Tibial artery (tissue), 4 donors: ENCODE measurements at places on chromosomes 11 and 22.

GRCh38 chr11:125496529-125496857, 428 bp upstream of the FEZ1 start:
- no peak for DNase-seq

- no peak for DNase-seq
Measured at GRCh38 chr22:37403267-37403960, 23.9 kb downstream of the ELFN2 start.

DNA sequence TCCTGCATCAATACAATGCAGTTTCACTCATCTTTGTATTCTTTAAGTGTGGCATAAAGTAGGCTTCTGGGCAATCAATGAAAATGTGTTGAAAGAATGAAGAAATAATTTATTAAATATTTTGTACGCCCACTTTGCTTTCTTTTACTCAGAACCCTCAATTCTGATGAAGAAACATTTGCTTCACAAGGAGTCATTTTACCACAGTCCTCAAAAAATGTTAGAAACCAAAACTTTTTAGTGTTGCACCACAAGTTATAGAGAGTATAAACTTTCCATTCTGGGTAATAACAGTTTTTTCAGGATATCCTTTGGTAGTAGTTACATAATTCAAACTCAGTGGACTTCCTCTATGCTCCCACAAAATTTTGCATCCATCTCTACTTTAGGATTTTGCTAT, 360.5 kb downstream of the DLG2 start:
- no peak for DNase-seq

- no peak for DNase-seq
Measured at GRCh38 chr11:111659201-111660115, 57.2 kb downstream of the SIK2 start.

DNA sequence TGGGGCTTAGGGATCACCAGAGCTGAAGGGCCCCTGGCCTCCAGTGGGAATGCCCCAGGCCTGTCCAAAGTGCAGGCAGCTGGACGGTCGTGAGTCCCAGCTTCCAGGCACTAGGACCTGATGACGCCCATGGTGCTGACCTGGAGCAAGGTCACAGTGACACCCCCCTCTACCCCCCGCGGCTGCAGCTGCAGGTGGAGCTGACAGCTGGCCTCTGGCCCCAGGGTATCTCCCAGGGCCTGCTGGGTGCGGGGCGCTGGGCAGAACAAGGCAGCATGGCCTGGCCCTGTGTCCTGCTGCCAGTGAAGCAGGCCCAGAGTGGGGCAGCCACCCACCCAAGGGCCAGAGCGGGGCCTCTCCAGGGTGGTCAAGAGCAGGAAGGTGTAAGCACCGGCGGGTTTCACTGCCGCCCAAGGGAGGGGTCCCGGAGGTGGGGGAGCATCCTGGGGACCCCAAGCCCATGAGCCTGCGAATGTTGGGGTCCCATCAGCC, 553 bp upstream of the TCIRG1 start:
- DNase-seq = no peak

DNA sequence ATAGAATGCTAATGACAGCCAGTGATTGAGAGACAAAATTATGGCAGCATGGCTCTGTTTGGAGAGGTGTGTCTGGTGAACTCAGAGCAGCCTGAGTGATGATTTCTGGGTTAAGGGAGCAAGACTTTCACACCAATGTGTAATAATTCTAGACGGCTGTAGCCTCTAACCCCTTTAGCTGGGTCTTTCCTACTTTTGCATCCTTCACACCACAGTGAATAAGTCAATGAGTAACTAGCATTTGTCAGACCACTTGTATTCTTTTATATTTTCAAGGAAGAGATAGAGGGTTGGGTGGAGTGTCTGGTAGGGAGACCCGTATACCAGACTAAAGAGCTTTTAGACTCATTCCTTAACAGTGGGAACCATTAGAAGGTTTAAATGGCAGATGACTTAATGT, 50.4 kb downstream of the ATXN10 start:
- DNase-seq = no peak

DNA sequence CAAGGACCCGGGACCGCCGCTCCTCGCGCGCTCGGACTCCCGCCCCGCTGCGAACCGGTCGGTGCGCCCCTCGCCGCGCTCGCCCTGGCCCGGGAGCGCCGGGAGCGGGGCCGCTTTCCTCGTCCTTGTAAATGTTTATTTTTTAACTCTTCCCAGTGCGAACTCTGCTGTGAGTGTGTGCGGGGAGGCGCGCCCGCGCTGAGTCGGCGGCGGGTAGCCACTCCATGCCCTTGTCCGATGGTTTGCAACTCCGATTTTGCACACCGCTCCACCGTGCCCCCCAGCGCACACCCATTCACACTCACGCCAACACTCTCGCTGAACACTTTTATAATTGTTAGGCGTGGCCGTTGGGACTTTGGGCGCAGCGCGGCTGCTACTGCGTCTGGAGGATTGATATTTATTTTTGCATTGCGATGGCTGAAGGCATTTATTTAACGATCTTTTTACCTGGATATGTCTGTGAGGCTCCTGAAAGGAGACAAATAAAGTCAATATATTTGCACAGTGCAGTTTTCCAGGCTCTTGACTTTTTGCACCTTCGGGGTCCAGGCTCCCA, 1.0 kb downstream of the C11orf96 start:
- DNase-seq = no peak

- no peak for DNase-seq
Measured at GRCh38 chr11:68418648-68419047, 41.9 kb upstream of the PPP6R3 start.

DNA sequence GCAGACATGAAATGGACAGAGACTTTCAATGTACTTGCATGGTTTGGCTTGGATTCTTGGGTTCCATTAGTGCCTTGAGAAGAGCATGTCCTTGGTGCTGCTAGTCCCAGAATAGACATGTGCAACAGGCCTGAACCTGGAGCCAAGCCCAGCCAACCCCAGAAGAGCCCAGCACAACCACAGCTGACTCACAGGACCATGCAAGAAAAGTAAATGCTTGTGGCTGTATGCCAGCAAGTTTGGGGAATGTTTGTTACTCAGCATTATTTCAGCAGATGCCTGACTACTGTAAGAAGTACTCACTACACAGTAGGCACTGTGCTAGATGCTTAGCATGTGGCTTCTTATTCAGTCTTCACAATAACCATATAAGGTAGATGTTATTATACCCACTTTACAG, 39.2 kb upstream of the HMGXB4 start:
- no peak for DNase-seq

- no peak for DNase-seq
Measured at GRCh38 chr11:4068962-4069361, 25.6 kb upstream of the RRM1 start.

DNA sequence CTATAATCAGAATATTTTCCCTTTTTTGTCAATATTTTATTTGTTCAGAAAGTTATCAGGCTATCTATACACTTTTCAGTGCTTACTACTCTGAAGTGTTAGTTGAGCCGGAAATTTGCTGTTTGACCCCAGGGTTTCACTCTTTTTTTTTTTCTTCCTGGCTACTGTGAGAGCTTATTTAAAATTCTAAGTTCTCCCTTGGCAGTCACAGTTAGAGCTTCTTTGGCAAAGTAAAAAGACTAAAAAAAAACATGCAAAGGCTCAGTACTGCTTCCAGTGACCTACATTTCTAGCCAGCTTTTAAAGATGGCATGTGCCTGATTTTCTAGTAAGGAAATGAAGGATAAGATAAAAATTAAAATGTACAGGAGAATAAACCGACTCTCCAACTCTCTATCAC, 48.4 kb downstream of the ELP4 start:
- DNase-seq = no peak

GRCh38 chr22:39414886-39415285, 15.3 kb downstream of the TAB1 start:
- no peak for DNase-seq

- DNase-seq = no peak
Measured at GRCh38 chr11:18392434-18393321, 1.7 kb upstream of the LDHA start.

GRCh38 chr11:106017093-106017492, 4.9 kb downstream of the MSANTD4 start:
- no peak for DNase-seq

DNA sequence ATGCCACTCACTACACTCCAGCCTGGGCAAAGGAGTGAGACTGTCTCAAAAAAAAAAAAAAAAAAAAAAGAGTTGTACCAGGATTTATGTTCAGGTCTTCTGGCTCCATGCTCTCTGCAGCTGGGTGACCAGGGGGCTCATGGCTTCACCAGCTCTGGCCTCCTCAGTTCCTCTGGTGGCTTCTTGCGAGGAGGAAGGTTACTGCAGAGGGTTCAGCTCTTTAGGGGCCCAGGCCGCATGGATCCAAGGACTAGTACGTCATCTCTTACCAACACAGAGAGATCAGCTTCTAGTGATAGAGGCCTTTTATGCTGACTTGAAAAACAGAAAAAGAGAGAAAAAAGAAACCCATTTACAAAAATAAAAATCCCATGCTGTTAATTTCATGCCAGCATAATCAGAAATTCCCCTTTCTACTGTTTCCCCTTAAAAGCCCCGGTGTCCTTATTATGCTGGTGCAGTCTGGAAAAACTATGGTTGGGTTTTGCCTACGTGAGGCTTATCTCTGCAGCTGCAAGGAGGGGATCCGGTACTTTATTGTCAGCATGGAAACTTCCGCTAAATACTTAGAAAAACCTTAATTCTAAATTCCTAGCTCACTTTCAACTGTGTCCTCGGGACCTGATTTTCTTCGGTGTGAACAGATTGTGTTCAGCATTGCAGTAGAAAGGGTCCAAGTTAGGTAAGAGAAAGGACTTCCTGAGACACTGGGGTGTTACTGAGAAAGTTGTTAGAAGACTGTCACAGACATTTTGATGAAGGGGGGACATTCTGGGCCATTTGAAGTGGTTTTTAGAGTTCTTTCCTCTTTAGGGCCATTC, 13.7 kb downstream of the ZBTB16 start:
- DNase-seq = no peak

DNA sequence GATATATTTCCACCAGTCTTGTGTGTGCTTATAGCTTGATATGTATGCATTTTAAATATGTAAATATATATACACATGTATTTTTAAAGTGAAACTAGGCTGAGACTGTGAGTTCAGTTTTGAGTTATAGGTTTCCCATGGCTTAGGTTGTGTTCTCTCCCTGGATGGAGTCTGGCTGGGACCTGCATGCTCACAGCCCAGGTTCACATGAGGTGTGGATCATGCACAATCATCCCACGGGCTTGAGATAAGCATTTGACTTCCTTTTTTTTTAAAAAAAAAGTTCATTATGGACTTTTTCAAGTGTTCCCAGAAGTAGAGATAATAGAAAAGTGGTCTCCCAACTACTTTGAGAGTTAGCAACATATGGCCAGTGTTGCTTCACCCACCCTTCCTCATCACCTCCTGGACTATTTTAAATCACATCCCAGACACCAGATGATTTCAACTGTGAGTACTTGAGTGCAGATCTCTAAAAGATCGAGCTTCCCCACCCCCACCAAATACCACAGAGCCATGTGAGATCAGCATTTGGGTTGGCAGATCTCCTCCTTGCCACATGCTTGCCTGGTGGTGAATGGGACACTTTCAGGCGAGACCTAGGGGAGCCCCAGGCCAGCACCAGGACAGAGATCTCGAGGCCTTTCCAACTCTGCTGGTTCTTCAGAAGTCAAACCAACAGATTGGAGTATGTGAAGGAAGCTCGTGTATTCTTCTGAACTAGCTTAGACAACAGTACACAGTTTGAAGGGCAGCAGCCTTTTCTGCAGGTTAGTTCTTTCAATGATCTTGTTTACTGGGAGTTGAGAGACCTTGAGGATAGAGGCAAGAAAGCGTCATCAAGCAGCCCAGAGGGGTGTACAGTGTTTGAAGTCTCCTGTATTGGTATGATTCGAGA, 15.9 kb downstream of the MED15 start:
- no peak for DNase-seq

DNA sequence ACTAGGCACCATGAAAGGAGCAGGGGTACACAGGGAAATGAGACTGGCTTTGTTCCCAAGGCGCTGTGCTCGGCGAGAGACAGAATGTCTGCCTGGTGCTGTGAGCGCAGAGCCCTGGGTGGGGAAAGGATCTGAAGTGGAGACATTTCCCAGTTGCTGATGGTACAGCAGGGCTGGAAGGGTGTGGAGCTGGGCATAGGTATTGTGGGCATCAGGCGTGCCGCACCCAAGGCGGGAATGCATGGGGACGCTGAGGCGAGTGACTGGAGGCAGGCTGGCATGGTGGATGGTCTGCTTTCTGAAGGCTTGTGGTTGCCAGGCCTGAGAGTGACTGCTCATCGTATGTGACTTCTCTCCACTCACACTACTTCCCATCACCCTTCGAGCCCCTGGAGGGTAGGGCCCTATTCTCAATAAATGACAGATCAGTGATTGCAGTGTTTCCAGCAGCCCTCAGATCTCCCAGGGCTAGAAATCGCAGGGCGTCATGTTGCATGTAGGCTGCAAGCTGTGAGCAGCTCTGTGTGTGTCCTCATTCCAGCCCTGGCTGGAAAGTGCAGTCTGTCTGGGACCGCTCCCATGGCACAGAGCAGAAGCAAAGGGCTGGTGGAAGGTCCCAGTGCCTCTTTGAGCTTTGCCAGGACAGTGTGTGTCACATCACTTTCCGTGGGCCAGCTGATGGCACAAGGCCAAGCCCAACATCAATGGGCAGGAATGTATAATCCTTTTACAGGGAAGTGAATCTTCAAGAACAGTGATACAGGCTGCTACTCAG, 67.7 kb downstream of the TBC1D22A start:
- DNase-seq = peak; percentile 77

DNA sequence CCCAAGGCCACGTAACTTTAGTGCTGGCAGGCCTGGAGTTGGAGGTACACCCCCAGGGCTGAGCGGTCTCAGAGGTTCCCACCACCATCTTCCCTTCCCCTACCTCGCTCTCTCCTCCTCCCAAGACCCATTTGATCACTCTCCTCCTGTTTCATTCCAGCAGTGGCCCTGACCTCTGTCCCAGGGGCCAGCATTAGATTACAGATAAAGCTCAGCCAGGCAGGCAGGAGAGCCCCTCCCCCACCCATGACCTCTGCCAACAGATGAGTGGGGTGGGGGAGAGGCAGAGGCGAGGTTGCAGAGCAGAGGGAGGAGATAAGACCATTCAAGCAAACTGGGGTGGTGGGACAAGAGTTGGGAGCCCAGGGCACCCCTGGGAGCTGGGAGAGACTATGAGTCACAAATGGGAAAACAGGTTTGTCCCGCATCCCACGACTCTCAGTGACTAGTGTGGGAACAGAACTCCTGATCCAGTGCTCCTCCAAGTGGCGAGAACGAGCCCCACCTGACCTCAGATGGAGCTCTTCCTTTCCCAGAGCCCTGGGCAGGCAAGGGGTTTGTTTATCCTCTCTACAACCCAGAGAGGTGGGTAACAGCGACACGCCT, 367.9 kb downstream of the MN1 start:
- DNase-seq = no peak
